NCI-H2107 (cell line): ENCODE measurements at places on chromosomes 5 and 9.

GRCh38 chr9:99078717-99079116 is 26.2 kb upstream of the TGFBR1 start:
- DNase-seq: no peak

- DNase-seq: no peak
These were observed 15.5 kb upstream of the CCNJL start for GRCh38 chr5:160327818-160328217.

- DNase-seq: no peak
These were observed 124.4 kb downstream of the TMEM174 start for GRCh38 chr5:73297430-73297829.

GRCh38 chr5:18792145-18792544 is 1157.9 kb downstream of the TAF11L14 start:
- no peak for DNase-seq

GRCh38 chr9:124590889-124591641 is 83.9 kb upstream of the NR5A1 start:
- DNase-seq: no peak

DNA sequence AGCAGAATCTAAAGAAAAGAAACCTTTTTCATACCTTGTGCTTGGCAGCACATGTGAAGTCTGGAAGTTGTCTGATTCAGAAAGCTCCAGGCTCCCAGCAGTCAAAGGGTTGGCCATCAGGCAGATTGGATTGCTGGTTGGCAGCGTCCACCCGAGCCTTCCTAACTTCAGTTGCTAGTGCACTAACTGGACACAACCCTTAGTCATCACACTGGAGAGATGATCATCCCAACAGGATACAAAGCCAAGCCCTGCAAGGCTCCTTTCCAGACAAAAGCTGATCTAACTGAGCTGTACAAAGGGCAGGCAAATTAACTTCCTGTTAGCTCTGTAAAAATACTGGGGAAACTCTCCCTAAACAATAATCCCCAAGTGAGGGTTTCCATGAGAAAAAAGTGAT is 185.6 kb downstream of the SNX18 start:
- DNase-seq: no peak

DNA sequence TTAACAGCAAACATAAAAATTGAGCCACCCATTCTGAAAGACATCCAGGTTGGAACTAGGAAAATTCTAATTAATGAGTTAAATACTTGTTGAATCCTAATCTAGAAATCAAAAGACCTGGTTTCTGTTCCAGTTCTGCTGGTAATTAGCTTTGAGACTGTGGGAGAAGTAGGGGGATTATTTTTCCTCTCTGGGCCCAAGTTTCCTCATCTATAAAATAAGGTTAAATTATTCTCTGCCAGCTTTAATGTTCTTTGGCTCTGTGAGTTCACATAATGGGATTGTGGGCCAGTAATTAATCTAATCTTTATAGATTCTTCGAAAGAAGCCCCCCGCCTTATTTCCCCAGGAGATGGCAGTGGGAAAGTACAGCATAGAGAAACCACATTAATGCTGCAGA is 104.6 kb downstream of the ENC1 start:
- DNase-seq: no peak

- DNase-seq: no peak
These were observed 239.4 kb downstream of the NSG2 start for GRCh38 chr5:174284873-174285272.

DNA sequence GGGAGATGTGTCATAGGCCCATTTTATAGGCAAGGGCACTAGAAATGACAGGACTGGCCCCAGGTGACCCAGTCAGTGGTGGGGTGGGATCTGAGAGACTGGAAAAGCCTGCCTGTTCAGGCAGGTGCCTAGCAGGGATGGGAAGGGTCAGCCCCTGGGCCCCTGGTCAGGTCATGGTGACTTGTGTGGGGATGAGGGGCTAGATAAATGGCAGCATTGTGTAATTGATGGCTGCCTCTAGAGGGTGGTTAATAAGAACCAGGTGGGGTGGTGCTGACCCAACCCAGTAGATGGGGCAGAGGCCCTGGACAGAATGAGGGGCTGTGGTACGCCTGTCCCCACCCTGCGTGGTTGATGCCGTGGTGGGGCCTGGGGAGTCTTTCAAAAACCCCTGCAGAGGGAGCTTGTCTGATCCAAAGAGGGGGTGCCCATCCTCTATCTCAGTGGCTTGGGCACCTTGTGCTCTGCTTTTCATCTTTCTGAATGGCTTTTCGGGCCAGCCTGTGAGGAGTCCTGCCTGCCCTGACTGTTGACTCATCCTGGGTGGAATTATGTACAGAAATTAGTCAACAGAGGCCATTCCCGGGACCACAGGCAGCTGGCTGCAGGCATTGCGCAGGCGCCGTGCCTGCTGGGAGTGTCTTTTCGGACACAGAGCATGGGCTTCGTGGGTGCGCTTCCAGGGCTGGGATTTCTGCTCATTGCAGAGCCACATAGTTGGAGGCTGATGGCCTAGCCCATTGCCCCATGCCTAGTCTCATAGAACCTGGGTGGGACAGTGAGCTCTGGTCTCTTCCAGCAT is 93.6 kb upstream of the PITX1 start:
- no peak for DNase-seq

- no peak for DNase-seq
These were observed 10.0 kb upstream of the CAMK4 start for GRCh38 chr5:111214052-111214742.

DNA sequence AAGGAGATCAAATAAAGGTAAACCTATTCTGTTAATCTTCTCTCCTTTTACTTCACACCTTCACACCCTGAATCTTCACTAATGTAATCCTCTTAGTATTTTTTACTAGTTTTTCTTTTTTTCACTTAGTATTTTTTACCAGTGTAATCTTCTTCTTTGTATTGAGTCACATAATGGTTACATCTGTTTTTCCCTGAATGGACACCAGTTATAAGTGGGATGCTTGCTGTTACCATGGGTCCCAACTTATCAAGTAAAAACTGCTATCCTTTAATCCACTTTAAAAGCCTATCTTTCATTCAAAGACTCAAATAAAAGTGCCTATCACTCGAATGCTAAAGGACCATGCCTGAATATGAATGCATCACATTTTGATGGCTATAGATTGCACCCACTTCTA is 15.1 kb downstream of the ZFAND5 start:
- DNase-seq: no peak

DNA sequence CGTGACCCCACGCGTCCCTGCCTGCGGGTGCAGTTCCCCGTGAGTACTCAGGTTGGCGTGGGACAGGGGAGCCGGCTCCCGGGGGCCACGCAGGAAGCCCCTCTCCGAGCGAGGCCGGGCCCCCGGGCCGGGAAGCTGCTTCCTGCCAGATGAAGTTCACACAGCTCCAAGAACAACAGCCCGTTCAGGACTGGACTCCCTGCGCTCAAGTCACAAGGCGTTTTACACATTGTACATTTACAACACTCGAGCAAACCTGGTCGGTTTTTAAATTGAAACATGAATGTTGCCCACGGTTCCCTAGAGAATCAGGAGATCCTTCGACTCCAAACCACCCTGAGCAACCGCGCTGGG is 22.4 kb downstream of the SLC9A3 start:
- DNase-seq: no peak

GRCh38 chr5:122607818-122608217 is 167.1 kb upstream of the SNX2 start:
- DNase-seq: no peak

- no peak for DNase-seq
These were observed 213.9 kb upstream of the FBXL7 start for GRCh38 chr5:15285901-15286583.

DNA sequence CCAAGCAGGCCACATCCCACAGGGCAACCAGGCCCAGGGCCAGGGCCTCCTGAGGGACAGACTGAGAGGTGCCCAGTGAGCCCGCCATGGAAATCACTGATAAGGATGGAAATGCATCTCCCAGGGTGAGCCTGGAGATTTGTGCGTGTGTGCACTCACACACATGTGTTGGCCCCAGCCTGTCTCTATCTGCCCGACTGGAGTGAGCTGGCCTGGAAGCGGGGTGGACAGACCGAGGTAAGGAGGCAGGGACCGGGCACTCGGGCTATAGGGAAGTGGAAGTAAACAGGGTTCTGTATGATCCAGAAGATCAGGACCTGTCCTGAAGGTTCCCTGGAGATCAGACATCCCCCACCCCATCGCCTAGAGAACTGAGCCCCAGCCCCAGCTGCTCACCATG is 17.4 kb downstream of the GFI1B start:
- DNase-seq: no peak

GRCh38 chr5:176485176-176485575 is 37.0 kb downstream of the FAF2 start:
- DNase-seq: no peak

DNA sequence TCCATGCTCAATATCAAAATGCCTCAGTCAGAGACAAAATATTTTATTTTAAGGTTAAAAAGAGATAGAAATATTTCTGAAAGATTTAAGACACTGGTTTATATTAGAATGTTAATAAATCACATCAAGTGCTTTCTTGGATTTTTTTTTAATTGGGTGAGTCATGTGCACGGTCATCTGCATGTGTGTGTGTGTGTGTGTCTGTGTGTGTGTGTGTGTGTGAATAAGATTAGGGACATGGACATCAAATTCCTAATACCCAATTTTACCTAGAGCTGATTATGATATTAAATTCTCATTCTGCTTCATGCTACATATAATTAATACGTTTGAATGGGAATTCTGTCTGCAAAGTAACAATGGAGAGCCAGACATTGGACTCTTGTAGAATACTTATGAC is 122.9 kb downstream of the BASP1 start:
- no peak for DNase-seq

- DNase-seq: no peak
These were observed 52.7 kb upstream of the CCNG1 start for GRCh38 chr5:163384669-163385068.

DNA sequence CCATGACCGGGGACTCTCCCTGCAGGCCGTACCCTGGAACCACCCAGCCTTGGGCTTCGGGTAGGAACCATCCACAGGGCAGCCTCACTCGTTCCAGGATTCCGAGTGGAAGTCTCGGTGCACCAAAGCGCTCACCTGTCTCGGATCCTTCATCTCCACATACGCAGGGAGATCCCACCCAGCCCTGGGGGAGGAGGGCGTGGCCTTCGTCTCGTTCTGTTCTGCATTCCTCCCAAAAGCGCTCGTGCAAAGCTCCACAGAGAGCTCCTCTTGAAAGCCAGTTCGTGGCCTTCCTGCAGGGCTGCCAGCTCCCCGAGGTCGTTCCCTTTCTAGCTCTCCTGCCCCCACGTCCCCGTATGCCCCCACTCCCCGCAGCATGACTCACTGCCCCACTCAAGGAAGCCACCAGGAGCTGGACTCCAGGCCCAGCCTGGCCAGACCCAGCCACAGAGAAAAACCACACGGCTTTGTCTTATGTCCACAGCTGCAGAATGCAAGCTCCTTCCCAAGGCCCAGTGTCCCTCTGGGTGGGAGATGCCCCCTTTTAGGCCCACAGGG is 65.0 kb upstream of the SARDH start:
- no peak for DNase-seq

DNA sequence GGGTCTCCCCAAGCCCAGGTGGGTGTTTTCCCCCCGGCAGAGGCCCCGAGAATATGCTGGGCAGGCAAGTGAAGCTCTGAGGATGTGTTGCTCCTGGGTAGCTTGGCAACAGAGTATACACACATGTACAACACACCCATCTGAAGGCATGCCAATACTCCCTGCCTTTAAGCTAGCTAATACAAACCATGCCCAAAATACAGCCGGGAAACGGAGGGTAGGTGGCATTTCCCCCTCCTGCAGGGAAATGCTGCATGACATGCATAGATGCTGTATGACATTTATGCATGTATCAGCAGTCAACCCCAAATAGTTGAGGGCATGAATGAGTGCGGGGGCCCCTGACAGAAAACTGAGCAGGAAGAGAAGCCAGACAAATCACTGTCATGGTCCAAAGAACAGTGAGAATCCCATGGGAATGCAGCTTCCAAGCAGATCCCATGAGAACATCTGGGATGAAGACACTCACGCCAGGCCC is 614.1 kb downstream of the EBF1 start:
- DNase-seq: no peak

DNA sequence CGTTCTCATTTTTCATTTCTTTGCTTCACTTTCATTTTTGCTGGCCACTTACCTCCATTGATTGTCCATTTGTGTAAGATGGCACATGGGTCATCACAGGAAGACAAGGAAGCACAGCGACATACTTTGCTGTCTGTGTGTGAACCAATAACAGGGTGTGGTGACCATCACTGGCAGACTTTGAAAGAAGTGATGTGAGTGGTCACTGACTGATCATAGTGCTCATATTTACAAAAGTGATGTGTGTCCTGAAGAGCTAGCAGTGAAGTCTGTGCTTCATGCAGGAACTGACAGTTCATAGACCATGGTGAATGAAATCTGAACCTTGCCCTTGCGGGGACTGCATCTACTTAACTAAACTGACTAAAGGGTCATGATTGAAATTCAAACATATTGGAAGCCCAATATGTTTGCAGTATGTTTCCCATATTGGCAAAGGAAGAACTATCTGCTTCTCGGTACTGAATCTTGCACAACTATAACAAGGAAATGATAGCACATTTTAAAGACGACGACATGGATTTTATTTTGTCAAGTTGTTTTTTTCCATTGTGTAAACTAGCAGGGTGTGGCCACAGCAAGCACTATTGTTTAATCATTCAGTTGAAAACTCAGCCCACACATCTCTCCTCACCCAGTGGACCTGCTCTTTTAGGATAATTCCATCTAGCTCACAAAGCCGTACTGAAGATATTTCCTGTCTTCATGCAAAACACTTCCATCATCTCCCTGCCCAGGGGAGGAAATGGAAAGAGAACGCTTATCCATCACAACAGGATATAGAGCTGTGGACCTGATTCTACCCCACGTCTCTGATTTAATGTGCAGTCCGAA is 232.0 kb upstream of the ANKRD55 start:
- DNase-seq: no peak

- DNase-seq: no peak
These were observed 45.7 kb downstream of the SCAMP1 start for GRCh38 chr5:78405829-78406750.

DNA sequence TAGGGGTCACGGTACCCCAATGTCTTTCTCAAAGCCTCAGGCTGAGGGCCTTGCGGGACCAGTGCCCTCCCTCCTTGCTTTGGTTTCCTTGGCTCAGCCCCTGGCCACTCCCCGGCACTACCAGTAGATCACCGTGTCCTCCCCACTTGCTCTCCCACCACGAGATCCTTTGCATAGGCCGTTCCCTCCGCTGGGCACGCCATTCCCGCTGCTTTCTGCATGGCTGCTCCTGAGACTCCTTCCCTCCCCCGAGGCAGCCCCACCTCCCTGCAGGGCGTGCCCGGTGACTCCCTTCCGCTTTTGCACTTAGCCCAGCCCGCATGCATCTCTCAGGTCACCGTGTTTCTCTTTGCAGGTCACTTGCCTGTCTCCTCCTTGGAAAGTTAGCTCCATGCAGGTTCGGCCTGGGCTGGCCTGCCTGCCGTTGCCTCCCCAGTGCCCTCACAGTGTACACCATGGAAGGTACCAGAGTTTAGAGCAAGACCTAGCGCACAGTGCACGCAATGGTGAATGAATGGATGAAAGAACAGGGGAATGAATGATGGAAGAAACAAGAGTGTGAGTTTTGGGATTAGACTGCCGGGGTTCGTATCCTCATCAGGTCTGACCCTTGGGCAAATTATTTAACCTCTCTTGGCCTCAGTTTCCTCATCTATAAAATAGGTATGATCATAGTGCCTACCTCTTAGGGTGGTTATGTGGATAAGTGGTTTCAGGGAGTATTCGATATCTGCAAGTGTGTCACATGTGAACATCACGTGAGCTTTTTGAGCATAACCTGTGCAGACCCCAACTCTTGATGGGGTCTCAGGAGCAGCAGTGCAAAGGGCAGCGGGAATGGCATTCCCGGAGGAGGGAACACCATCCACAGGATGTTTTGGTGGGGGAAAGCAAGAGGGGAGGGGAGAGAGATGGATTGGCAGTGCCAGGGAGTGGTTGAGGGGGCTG is 214.3 kb downstream of the C9orf50 start:
- no peak for DNase-seq

- no peak for DNase-seq
These were observed 113.2 kb downstream of the TLE4 start for GRCh38 chr9:79684711-79685575.
